Activated CD8-positive, alpha-beta memory T cell treated with anti-CD3 and anti-CD28 coated beads for 1 hour (primary cell): ENCODE measurements at places on chromosomes 2 and 18.

DNA sequence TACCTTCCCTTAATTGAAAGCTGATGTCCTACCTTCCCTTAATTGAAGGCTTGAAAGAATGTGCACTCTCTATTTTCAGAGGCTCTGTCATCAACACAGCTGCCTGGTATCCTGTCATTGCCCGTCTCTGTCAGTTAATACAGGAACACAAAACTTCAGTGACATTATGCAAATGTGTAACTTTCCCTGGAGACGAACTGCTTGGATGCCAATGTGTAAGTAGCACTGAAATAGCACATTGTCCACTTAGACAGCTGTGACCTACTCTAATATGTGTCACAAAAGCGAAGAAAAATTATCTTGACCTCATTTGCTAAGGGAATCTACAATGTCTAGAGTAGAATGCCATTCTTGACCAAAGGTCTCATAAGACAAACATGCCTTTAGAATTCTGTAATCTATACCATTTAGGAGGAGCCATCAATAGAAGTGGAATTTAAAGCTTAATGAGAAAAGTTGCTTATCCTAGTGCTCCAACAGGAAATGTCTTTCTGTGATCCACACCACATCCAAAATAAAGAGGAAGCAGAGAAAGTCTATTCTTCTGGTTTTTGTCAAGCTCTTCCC, 138.1 kb downstream of the BARD1 start:
- DNase-seq: no peak

- no peak for DNase-seq
Observed at GRCh38 chr2:120108749-120109148, 95.9 kb downstream of the EPB41L5 start.

- no peak for DNase-seq
Observed at GRCh38 chr2:209145941-209146681, 277.7 kb upstream of the MAP2 start.

- no peak for DNase-seq
Observed at GRCh38 chr2:196170606-196171247, 651 bp downstream of the STK17B start.
